Nephron progenitor cell (in vitro differentiated cells): ENCODE measurements at places on chromosomes 6 and 20.

- DNase-seq: no peak
These were observed 500.6 kb downstream of the QKI start for GRCh38 chr6:163915131-163915530.

DNA sequence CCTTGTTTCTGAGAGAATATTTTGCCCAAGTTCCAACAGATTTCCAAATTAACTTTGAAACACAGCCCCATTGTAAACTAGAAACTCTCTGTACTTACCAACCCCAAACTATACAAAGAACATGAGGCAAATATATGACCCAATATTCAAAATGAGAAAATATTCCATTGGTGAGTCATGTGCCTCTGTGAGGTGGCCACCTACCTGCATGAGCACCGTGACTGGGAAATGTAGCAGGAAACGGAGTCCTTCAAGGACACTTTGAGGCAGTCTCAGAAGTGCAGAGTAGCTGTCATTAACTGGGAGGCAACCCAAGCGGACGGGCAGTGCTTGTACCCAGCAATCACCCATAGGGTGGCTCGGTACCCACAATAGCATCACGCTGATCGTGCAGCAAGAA is 335.5 kb upstream of the NOX3 start:
- no peak for DNase-seq

DNA sequence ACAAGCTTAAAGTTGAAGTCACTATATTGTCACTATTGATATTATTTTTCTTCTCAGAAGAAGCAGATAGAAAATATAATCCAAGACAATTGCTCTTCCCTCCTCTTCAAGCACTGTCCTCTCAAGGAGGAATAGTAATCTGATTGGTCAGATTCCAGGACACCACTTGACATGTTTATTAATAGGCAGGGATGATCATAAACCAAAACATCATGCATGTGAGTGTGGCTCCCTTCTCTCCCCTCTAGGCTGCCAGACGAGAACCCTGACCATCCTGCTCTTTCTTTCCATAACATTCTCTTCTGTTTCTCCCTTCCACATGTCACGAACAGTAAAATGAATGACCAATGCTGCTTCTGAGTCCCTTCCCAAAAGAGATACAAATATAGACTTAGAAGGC is 7.5 kb downstream of the ATG5 start:
- no peak for DNase-seq

- DNase-seq: no peak
These were observed 1.4 kb upstream of the ZNF217 start for GRCh38 chr20:53595018-53595378.

DNA sequence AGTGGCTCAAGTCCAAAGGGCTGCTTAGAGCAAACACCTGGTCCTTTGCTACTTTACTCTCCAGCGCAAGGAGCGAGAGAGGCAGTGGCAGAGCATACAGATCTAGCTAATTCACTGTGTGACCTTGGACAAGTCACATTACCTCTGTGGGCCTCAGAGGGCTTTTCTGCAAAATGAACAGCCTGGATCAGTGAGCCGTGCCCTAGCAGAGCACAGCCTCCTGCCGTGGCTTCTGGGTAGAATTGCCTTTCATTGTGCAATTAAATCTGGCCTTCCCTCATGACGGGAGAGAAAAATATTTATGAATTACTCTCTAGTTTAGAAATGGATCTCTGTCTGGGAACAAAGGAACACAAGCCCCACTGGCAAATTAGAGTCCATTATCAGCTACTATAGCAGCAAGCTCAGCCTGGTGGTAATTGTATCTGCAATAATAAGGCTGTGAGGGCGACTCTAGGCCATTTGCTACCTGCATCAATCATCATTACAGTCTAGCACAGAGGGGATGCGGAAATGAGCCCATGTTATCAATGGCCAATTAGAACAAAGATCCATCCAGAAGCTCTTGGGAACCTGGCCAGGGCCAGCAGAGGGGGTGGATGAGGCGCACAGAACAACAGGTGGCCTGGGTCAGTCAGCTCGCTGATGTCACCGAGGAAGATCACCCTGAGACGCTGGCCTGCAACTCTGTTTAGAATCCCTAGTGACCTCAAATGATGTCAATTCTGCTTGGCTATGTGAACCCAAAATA is 114.2 kb upstream of the LY86 start:
- peak; percentile 12 for DNase-seq

DNA sequence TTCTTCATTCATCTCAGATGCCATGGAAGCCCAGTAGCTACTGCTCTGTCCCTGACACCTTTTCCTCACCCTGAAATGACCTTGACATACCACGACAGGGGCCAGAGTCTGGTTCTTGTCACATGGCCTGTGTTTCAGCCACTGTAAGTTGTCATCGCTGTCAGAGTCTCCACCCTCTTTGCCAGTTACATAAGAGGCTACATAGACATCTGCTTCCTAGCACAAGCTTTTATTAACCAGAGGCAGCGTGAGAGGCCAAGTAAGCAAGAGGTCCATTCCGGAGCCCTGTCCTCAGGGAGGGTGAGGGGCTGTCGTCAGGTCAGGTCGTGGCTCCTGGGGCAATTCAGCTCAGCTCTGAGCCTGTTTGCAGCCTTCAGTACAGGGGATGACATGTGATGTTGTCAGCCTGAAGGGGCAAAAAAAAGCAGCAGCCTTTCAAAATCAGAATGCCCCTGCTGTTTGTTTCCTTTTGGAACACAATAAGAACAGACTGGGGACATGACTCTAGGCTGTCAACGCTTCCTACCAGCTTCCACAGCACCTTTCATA is 146.3 kb downstream of the MTFR2 start:
- no peak for DNase-seq

- DNase-seq: peak; percentile 54
These were observed 1.6 kb downstream of the TPBG start for GRCh38 chr6:82365016-82365795.

DNA sequence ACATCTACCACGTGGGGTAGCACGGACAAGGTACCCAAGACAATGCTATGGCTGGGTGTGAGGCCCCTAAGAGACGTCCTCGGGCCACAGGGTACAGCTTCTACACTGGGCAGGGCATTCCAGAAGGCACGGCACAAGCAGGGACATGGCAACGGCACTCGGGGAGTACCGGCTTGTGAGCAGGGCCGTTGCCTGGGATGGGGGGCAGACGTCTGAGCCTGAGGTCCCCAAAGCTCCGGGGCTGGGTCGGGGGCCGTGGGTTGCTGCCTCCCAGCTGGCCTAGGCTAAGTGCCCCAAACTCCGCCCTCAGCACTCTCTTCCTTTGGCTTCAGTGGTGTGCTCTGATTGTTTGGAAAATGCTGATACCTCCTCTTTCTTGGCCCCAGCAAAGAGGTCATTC is 110.6 kb downstream of the SULF2 start:
- DNase-seq: no peak

DNA sequence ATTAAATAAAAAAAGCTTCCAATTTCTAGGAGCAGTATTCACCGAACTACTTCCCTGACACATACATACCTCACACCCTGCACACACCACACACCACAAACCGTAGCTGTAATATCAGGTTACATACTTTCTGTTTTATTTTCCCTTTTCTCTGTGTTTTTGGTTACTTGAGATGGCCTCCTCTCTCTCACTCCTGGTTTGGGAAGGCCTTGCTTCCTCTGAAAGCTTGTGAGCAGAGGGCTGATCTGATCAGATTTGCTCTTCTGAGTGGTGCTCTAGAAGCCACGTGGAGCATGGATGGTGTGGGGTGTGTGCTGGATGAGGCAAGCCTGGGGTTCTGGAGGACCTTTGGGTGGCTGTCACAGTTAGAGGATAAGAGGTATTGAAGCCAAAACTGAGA is 20.9 kb downstream of the UTRN start:
- DNase-seq: no peak

GRCh38 chr6:101666256-101666655 is 272.7 kb downstream of the GRIK2 start:
- no peak for DNase-seq

- DNase-seq: no peak
These were observed 102.7 kb downstream of the BMP5 start for GRCh38 chr6:55772730-55773129.

- DNase-seq: no peak
These were observed 106.7 kb upstream of the CLDN20 start for GRCh38 chr6:155157101-155157500.

GRCh38 chr20:12243327-12243726 is 325.6 kb downstream of the BTBD3 start:
- DNase-seq: no peak

DNA sequence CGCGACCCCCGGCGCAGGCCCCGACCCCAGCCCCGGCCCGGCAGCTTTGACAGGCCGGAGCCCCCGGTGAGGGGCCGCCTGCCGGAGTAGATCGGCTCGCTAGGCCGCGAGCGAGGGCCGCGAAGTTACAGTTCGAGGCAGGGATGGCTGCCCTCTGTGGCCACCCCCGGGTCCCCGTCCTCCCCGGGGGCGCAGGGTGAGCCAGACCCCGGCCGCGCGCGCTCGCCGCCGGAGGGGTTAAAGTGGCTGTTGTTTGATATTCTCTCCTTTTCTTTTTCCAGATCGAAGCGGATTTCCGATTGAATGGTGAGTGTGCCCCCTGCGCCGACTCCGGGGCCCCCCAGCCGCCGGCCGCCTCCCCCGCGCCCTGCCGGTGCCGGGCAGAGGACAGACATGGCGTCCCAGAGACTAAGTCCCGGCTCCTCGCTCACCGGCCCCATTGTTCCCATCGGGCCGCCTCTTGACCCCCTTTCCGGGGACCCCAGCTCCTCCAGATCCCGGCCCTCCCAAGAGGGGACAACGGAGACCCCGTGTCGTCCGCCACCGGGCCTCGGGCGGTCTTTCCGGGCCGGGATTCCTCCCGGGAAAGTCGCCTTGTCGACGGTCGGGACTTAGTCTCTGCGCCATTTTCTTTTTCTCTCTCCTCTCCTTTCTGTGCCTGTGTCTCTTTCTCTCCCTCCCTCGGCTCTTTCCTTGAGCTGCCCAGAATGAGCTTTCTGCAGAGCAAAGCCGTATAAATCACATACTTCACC is 704 bp downstream of the TOP1 start:
- peak; percentile 43 for DNase-seq

- DNase-seq: no peak
These were observed 126.8 kb upstream of the TMEM170B start for GRCh38 chr6:11410539-11411307.

DNA sequence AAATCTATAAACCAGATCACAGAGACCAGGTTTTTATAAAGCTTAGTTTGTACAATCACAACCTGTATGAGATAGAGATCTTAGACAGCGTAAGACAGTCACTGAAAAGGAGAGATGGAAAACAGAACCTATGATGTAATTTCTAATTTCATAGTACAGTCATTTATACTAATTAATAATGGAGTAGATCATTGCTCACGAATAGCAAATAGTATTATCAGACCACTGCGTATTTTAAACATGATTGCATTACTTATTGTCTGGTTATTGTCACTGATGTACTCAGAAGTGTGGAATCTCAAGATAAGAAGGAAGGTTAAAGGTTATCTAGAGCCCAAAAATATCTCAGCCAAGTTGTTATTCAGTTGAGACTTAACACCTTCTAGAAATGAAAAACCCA is 115.6 kb downstream of the KHDC1L start:
- no peak for DNase-seq

GRCh38 chr6:107114926-107115694 is at the start of gene BEND3:
Gene BEND3 (minus strand): TSS chr6:107115515. CDS start chr6:107099285, 16,230 bp downstream.
- DNase-seq: peak; percentile 61

DNA sequence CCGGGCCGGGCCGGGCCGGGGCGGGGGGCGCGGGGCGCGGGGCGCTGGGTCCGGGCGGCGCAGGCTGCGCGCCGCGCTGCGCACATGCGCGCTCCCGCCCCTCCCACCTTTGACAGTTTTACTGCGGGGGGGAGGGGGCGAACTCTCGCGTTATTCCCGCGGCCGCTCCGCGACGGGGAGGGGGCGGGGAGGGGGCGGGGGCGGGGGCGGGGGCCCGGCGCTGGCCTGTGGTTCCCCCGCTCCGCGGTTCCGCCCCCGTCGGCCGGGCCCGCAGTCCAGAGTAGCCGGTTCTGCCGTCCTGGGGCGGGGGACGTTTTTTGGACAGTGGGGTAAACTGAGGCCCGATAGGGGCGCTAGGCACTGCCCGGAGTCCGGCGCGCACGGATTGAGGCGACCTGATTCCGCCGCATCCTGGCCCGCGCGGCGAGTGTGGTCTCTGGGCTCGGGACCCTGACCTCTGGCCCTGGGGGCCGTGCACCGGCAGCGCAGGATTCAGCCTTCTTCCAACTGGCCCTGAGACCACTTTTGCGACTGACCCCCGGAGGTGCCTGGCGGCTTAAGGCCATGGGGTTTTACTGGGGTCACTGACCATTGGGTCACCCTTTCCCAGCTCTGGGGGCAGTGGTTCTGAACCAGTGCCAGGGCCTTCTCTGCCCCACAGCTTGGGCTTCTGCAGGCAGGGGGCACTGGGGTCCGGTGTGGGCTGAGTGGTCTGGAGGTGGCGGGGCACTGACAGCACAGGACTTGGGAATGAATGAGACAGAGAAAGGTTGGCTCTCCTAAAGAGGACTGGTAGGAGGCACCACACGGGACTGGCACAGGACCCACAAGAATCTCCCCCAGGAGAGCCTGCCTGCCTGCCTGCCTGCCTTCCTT is at the start of gene ZNF512B:
ZNF512B (minus strand) TSS at position 93 of the 876 bp plus-strand sequence. CDS start 1,980 bp downstream, outside the sequence.
- peak; percentile 80 for DNase-seq

DNA sequence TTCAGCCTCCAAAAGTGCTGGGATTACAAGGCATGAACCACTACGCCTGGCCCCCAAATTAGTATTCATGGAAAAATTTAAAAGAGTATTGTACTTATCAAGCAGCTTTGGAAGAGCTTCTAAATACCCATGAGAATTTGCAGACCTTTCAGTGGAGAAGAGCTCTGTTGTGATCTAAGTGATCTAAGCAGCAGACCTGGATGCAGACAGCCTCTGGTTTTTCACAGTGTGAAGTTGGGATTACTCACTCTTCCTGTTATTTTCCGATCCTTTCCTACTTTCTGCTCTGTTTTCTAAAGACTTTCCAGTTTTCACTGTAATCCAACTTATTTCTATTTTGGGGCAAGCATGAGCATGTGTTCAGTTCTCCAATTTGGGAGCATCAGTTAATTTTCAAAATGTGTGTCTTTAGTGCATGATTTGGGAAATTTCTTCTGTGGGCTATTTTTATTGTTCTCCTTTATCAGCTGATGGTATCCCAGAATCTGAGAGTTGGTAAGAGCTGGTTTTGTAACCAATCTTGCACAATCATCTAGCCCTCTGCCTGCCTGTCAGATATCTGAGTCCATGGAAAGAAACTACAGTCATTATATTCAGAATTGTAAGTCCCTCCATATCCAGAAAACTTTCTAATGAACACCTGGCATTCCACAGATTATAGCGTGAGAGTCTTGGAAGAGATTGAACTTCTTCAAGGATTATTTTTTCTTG is 207.7 kb upstream of the DTNBP1 start:
- DNase-seq: no peak

- DNase-seq: no peak
These were observed 153.8 kb downstream of the CEBPB start for GRCh38 chr20:50344232-50345071.

- DNase-seq: peak; percentile 62
These were observed 5.1 kb downstream of the DIDO1 start for GRCh38 chr20:62921119-62921687.

GRCh38 chr6:31681135-31681671 is 336 bp upstream of the LY6G5C start:
- DNase-seq: peak; percentile 63
